Renal pelvis (tissue), 12 donors: ENCODE measurements at places on chromosomes 2 and 18. TPM values are rescaled to one million over a fixed set of nuclear protein-coding genes. Genes with fewer than 3 reads are reported as not detected.
A peak's percentile ranks its signal among the peaks of the same experiment; 100 is the strongest.

DNA sequence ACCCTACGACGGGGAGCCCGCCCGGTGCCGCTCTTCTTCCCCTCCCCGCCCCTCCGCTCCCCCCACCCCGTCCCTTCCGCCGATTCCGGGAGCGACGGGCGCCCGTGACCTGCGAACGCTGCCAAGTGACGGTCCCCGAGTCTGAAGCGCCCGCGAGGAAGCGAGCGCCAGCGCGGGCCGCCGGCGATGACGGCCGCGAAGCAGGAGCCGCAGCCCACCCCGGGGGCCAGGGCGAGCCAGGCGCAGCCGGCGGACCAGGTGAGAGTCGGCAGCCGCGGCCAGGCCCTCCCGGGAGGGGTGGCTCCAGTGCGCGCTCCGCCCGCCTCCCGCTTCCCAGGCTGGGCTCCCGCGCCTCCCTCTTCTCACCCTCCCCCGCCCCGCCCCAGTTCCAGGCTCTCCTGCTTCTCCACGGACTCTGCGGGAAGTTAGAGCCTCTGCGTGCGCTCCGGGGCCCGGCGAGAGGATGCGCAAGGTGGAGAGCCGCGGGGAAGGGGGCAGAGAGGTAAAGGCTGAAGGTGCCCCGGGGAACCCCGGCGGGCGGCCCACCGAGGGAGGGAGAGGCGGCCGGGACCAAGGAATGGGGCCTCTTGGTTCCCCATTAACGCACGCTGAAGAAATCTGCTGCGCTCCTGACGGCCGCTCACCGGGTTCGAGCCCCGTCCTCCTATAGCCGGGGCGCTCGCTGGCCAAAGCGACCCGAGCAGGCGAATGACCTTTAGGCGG, 719.5 kb downstream of the DPP10 start:
- DNase-seq: peak; percentile 52

- no peak for DNase-seq
These were observed 126.0 kb downstream of the MREG start for GRCh38 chr2:215887303-215887702.

- DNase-seq: no peak
These were observed 5.8 kb downstream of the OXER1 start for GRCh38 chr2:42757981-42758740.

GRCh38 chr2:15262792-15263191, 298.3 kb downstream of the NBAS start:
- no peak for DNase-seq

- no peak for DNase-seq
These were observed 40.9 kb downstream of the DSG2 start for GRCh38 chr18:31538837-31539236.

The POTEJ gene
- not detected for polyA plus RNA-seq

The CNDP1 gene
- polyA plus RNA-seq: 2.6 TPM

The KIAA2012 gene
- 0.19 TPM for polyA plus RNA-seq

The IRS1 gene
- 12.6 TPM for polyA plus RNA-seq

DNA sequence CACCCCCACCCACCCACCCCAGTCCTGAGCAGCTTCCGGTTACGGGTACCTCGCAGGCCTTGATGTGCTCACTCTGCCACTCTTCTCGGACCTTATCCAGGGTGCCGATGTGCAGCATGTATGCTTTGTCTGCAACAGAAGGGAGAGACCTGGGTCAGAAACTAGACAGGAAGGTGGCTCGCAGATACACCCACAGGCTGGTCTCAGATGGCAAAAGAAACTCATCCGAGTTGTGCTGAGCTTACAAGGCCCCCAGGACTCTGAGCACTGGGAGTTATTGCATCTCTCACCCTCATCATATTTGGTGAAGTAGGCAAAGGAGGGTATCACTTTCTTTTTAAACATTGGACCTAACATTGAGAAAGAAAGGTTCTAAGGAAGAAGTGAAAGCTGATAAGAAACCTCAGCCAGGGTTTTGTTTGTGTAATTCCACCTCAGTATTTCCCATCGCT, 30.6 kb upstream of the EPG5 start:
- DNase-seq: no peak

- DNase-seq: no peak
These were observed 85.6 kb downstream of the NCOA1 start for GRCh38 chr2:24576617-24577016.

GRCh38 chr2:113390124-113390849, 47.2 kb upstream of the ZNG1B start:
- DNase-seq: peak; percentile 84

- no peak for DNase-seq
These were observed 133.0 kb downstream of the PRPF40A start for GRCh38 chr2:152584301-152584700.

The COL4A3 gene
- polyA plus RNA-seq: 70.7 TPM

DNA sequence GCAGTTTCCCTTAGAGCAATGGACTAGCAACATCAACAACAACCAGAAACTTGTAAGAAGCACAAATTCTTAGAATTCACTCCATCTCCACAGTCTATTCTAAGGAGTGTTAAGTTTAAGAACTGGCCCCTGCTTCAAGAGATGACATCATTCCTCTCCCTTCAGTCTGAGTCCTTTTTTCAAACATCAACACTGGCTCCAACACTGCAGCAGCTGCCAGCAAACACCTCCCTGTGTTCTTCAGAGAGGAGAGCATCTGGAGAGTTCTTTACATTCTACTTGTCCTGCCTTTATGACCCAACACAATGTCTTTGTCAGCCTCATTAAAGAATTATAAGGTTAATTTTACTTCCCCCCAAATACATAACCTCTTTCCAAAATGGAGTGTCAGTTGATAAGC, 122.3 kb downstream of the HNMT start:
- no peak for DNase-seq

The FZD7 gene
- polyA plus RNA-seq: 72.0 TPM

The DUSP2 gene
- polyA plus RNA-seq: 3.1 TPM

GRCh38 chr2:109317471-109318095, 188.6 kb downstream of the SH3RF3 start:
- no peak for DNase-seq

- DNase-seq: no peak
These were observed 135.1 kb downstream of the CELF4 start for GRCh38 chr18:37430357-37431076.

DNA sequence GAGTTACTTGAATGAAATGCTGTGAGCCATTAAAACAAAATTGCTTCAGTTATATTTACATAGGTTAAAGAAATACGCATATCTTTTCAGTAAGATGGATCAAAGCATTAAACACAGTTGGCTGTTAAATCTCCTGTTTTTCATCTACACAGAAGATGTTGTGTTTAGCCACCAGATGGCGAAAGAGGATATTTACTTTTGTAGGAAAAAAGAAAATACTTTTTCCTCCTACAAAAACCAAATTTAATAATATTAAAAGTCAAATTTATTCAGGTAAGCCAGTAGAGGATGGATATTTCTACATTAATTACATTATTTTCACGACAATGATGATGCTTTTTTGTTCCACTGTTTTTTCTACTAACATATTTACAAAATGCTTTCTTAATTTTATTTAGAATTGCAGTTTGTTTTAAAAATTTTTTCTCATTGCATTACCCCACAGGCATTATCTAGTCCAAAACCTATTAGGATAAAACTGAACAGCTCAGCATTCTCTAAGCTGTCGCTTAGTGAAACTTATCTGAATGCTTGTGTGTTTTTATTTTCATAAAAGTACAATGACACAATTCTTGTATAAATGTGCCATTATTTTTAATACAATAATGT, 173.7 kb downstream of the ASXL3 start:
- DNase-seq: no peak

DNA sequence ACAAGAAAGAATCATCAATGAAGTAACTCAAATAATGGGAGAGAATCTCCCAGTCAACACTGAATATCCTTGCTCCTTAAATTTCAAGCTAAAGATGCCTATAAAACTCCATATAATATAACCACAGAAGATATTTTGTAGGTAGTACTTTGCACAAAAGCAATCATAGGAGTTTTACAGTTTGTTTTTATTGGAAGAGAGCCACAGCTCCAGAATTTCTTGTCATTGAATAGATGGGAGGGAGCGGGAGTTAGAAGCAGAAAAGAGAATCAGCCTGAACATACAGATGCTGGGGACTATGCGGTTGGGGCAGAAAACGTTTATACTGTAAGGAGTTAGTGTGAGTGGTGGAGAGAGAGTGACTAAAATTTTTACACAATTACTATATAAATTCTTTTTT, 18.3 kb upstream of the SMAD4 start:
- no peak for DNase-seq

- no peak for DNase-seq
These were observed 394.2 kb downstream of the ZEB2 start for GRCh38 chr2:144125751-144126150.
